Stimulated activated CD4-positive, alpha-beta T cell treated with anti-CD3 and anti-CD28 coated beads, Interleukin-1b, Interleukin-23, amount 100 ng/mL, for 24 hours (primary cell): ENCODE measurements at places on chromosomes 7 and 10.

- DNase-seq: no peak
These were observed 113.8 kb upstream of the KLF6 start for GRCh38 chr10:3898821-3899220.

- no peak for DNase-seq
These were observed 21.8 kb downstream of the ITPRIP start for GRCh38 chr10:104316321-104317099.

DNA sequence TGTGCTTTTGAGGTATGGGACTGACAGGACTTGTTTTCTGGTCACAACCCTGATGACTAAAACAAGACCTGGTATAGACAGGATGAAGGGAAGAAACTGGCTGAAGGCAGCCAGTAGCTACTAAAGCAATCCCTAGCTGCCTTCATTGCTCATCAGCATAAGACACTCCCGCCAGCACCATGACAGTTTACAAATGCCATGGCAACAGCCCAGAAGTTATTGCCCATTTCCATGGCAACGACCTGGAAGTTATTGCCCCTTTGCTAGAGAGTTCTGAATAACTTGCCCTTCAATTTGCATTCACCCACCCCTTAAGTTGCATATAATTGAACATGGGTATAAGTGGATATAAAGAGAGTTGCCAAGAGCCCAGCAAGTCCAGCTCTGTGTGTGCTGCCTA lies 169.6 kb upstream of the FAM171A1 start:
- no peak for DNase-seq

DNA sequence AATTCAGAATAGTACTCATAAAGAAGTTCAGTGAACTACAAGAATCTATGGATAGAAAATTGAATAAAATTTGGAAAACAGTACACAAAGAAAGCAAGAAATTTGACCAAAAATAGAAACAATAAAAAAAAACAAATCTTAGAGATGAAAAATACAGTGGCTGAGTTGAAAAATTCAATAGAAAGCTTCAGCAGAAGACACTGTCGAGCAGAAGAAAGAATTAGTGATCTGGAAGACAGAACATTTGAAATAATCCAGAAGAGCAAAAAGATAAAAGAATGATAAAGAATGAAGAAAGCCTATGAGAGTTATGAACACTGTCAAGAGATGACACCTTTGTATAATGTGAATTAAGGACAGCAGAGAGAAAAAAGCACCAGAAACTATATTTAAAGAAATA lies 480.6 kb downstream of the SDK1 start:
- DNase-seq: no peak

- no peak for DNase-seq
These were observed 63.2 kb downstream of the UNCX start for GRCh38 chr7:1295776-1296355.

GRCh38 chr10:119441921-119442757 lies 100.4 kb downstream of the RGS10 start:
- no peak for DNase-seq

DNA sequence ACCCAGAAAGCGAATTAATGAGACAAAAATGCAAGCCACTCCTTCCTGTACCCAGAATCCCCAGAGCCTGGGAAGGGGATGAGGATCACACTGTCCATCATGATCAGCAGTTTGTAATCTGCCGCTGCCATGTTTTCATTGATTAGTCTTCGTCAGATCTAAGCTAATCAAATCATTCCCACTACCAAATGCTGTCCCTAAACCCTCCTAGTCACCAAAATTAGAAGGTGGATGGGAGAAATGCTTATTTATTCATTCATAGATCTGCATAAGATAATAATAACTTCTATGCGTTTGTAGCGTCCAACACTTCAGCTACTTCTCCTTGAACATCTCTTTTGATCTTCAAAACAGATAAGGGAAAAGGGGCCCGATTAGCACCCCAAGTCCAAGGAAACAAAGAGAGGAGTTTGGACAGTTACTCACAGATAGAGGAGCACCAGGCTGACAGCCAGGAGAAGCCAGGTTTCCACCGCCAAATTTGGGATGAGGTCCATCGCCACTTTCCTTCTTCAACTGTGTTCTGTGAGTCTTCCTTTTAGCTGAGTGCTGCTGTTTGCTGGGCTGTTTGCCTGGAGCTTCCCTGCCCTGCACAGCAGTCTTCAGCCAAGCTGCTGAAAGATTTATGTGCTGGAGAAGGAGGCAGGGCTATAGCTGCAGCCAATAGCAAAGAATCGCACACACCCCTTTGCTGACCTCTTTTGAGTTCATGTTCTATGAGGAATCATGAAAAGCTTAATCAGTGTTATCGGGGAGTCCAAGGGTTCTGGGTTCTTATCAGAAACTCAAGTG lies at the start of gene CYP3A5:
Gene CYP3A5, minus strand, starts transcription at position 597 of the 792 bp plus-strand sequence. Its CDS starts 100 bp downstream, at position 497.
- no peak for DNase-seq

DNA sequence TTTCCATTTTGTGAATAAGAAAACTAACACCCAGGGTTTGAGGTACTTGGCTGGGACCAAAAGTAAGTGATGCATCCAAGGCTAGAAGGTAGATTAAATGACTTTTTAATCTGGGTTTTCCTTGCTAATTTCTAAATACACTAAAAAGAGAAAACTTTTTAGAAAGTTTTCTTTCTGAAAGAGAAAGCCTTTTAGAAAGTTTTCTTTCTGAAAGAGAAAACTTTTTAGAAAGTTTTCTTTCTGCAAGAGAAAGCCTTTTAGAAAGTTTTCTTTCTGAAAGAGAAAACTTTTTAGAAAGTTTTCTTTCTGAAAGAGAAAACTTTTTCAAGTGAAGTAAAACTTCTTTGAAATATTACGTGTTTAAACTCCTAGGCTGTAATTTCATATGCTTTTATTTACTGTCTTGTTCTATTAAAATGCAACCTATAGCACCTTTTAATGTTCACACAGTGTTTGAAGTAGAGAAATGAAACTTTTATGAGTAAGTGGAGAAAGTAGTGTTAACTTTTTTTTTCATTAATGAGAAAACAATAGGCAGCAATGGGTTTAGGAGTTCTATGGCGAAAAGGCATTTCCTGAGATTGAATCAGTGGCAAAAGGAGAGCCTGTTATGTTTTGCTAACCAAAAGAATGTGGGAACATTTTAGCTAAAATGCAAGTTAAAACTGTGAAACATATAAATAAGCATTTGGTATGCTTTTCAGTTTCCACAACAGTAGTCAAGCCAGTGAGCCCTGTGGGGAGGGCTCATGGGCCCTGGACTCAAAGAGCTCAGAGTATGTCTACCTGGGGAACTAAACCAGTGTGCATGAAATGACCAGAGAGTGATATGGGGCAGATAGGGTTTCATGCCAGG lies 103.7 kb downstream of the RBM20 start:
- DNase-seq: no peak

DNA sequence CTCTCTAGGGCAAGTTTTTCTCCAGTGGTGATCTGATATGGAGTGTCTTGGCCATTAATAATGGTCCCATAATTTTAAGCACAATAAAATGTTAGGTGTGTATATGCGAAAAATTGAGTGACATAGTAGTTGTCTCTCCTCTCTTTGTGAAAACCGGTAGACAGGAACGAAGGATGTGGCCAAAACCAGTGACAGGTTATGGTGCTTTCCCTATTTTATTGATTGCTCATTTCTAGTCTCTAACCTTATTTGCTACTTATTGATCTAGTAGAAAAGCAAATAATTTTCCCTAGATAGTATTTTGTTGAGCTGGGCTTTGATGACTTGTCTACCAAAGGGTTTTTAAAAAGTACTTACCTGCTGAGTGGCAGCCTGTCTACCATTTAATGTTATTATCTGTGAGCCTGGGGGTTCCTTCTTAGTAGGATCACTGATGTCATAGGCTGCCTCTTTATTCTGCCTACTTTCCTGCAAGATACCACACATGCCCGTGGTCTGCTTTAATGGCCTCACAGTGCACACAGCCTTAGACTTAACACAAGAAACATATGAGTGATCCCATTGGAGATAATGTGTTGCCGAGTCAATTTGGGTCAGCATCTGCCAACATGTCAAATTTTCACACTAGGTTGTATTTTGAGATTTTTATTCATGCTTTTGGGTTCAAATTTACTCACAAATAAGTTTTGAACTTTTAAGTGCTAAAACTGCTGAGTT lies 100.0 kb downstream of the AUTS2 start:
- DNase-seq: no peak

DNA sequence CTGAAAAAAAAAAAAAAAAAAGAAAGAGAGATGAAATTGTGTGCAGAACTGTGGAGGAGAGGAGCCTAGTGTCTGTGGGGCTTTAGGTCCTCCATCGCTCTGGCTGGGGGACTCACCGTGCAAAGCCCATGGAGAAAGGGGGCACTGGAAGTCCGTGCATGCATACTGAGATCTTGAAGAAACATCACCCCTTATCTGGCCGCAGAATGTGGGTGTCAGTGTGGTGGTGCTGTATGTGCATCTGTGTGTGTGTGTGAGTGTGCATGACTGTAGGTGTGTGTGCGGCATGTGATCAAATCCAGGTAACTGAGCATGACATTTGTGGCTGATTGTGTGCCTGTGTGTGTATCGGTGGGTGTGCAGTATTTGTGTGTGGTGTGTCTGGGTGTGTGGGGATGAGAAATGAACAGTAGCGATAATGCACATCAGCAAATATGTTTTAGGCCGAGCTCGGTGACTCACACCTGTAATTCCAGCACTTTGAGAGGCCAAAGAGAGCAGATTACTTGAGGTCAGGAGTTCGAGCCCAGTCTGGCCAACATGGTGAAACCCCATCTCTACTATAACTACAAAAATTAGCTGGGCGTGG lies 8.8 kb upstream of the CLDN3 start:
- DNase-seq: no peak

GRCh38 chr10:47376522-47377220 lies 7.4 kb downstream of the ZNF488 start:
- no peak for DNase-seq

GRCh38 chr7:42159130-42159529 lies 77.9 kb downstream of the GLI3 start:
- DNase-seq: no peak

- no peak for DNase-seq
These were observed 1.3 kb downstream of the IMMP2L start for GRCh38 chr7:111560773-111561653.

GRCh38 chr7:104938741-104939390 lies 75.1 kb upstream of the KMT2E start:
- no peak for DNase-seq

- no peak for DNase-seq
These were observed 23.3 kb upstream of the KIAA1549 start for GRCh38 chr7:139004321-139005090.

GRCh38 chr10:13831711-13832141 lies 245.0 kb downstream of the PRPF18 start:
- DNase-seq: no peak

GRCh38 chr7:100366411-100367250 lies 6.7 kb upstream of the PILRA start:
- DNase-seq: no peak

DNA sequence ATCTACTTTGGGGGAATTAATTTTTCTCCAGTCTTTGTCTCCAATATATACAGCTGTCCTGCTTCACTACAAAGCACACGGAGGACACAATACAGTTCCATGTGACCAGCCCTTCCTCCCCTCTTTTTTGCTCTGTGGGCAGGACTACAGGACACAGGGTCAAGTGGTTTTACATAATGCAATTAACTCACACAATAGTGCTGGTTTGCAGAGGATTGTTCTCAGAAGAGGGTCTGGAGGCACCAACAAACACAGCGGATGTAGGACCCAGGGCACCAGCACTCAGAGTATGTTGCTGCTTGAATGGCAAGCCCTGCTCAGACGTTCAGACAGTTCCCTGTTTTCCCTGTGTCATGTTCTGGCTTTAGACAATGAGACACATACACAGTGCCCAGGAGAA lies 52.0 kb upstream of the NPTX2 start:
- no peak for DNase-seq

- no peak for DNase-seq
These were observed 84.8 kb downstream of the PRKAG2 start for GRCh38 chr7:151792086-151792485.
